ENCODE measurements at places on chromosomes 3 and 15. TPM values are rescaled to one million over a fixed set of nuclear protein-coding genes. Genes with fewer than 3 reads are reported as not detected.

DNA sequence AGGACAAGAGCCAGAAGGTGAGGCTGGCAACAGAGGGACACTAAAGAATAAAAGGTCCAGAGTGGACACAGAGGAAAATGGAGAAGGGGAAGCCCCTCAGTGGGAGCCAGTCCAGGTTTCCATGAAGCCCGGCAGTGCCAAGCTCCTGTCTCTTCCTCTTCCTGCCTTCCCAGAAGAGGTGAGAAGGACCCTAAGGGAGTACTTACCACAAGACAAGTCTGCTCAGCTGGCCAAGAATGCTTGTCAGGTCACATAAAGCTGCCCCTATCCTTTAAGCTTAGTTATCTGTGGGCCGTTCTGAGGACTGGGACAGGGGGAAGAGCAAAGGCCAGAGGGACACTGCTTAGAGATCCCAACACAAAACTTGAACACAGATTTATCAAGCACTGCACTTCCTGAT is 100.2 kb downstream of the RYK start:
- H3K4me3 ChIP-seq = no peak overlapping the region
- H3K36me3 ChIP-seq = peaks cover 36% of the 10 kb centered on the region
- no peak overlapping the region for H3K27ac ChIP-seq
- H3K4me1 ChIP-seq = no peaks in the 10 kb centered on the region

GRCh38 chr15:42911058-42911592 is 9.5 kb downstream of the TTBK2 start:
- peaks cover 5% of the 10 kb centered on the region for H3K36me3 ChIP-seq
- no peaks in the 10 kb centered on the region for H3K27me3 ChIP-seq
- H3K27ac ChIP-seq = no peak overlapping the region
- no peak for ATAC-seq
- no peak overlapping the region for H3K4me3 ChIP-seq

GRCh38 chr3:147521646-147522045 is 112.5 kb downstream of the ZIC1 start:
- no peaks in the 10 kb centered on the region for H3K36me3 ChIP-seq
- no peaks in the 10 kb centered on the region for H3K27me3 ChIP-seq
- no peaks in the 10 kb centered on the region for H3K4me1 ChIP-seq
- H3K27ac ChIP-seq = no peak overlapping the region
- no peak for ATAC-seq

- no peaks in the 10 kb centered on the region for H3K36me3 ChIP-seq
- no peak for ATAC-seq
- no peak overlapping the region for H3K27ac ChIP-seq
- H3K4me3 ChIP-seq = no peak overlapping the region
- peaks cover 6% of the 10 kb centered on the region for H3K27me3 ChIP-seq
- peaks cover 5% of the 10 kb centered on the region for H3K4me1 ChIP-seq
Measured at GRCh38 chr3:125148836-125149235, 63.7 kb downstream of the SLC12A8 start.

MKRN3 gene
- total RNA-seq = 0.80 TPM

GRCh38 chr3:41502481-41502880 is 303.2 kb downstream of the CTNNB1 start:
- H3K4me1 ChIP-seq = no peaks in the 10 kb centered on the region
- no peak for ATAC-seq
- H3K27ac ChIP-seq = no peak overlapping the region
- H3K27me3 ChIP-seq = no peaks in the 10 kb centered on the region
- no peaks in the 10 kb centered on the region for H3K36me3 ChIP-seq

TFG gene
- total RNA-seq = 71.8 TPM

DNA sequence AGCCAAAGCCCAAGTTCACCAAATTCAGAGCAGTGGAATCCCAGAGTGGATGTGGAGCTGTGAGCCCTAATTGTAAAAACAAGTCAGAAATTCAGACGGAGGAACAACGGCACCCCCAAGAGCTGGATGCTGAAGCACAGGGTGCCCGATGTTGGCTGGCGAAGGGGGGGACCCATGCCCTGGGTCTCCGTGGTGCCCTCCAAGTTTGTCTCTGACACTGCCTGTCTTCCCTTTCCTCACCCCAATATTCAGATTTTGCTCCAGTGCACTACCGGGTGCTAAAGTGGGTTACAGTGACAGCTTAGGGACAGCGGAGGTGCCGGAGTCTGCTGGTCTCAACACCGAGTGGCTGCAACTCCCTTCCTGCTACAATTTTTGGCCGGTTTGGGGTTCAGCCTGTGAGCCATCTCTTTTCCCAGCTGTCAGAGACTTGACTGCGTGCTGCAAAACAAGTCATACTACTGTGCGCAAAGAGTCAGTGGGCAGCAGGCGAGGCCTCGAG is 6.6 kb downstream of the GRIP2 start:
- no peak overlapping the region for H3K4me3 ChIP-seq
- H3K4me1 ChIP-seq = no peaks in the 10 kb centered on the region
- no peaks in the 10 kb centered on the region for H3K36me3 ChIP-seq
- peaks cover 7% of the 10 kb centered on the region for H3K27me3 ChIP-seq
- ATAC-seq = no peak

DNA sequence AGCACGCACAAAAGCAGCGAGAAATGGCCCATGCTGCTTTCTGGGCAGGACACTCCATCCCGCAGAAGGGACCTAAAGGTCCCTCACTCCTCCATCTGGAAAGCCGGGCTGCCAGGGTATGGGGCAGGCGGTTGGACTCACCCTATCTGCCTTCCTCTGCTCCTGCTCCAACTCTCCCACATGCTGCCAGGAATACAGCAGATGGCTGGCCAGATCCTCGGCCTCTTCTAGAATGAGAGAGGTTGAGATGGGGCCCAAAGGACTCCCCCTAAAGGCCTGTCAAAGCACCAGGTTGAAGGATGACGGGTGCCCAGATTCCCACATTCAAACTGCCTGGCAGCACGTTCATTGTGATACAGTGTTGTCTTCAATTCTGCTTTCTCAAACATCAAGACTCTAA is 85.1 kb upstream of the C2CD4B start:
- H3K27ac ChIP-seq = no peak overlapping the region
- no peak overlapping the region for H3K4me3 ChIP-seq
- ATAC-seq = no peak
- H3K27me3 ChIP-seq = peaks cover 10% of the 10 kb centered on the region
- no peaks in the 10 kb centered on the region for H3K4me1 ChIP-seq

GRCh38 chr3:107432646-107433045 is 55.4 kb downstream of the CCDC54 start:
- ATAC-seq = no peak
- H3K27ac ChIP-seq = no peak overlapping the region
- H3K4me1 ChIP-seq = no peaks in the 10 kb centered on the region
- H3K27me3 ChIP-seq = peaks cover 5% of the 10 kb centered on the region

- ATAC-seq = no peak
- peak overlapping the region; percentile 100 for H3K27ac ChIP-seq
- no peaks in the 10 kb centered on the region for H3K27me3 ChIP-seq
- peaks cover 41% of the 10 kb centered on the region for H3K4me1 ChIP-seq
Measured at GRCh38 chr3:186788482-186789370, 5.3 kb downstream of the EIF4A2 start.

GRCh38 chr15:94791008-94791407 is 559.6 kb downstream of the MCTP2 start:
- no peaks in the 10 kb centered on the region for H3K4me1 ChIP-seq
- H3K4me3 ChIP-seq = no peak overlapping the region
- no peak for ATAC-seq
- H3K36me3 ChIP-seq = no peaks in the 10 kb centered on the region
- H3K27ac ChIP-seq = no peak overlapping the region

ZNF662 gene
- total RNA-seq = 0.06 TPM

SMCO1 gene
- not detected for total RNA-seq
